Activated CD4-positive, alpha-beta T cell treated with anti-CD3 and anti-CD28 coated beads for 36 hours (primary cell): ENCODE measurements at places on chromosomes 7 and 10.
A peak's percentile ranks its signal among the peaks of the same experiment; 100 is the strongest.

- no peak for DNase-seq
These were observed 61.7 kb upstream of the C1QL3 start for GRCh38 chr10:16583382-16583781.

- no peak for DNase-seq
These were observed 5.2 kb upstream of the NUPR2 start for GRCh38 chr7:56121440-56121839.

- no peak for DNase-seq
These were observed 29.9 kb upstream of the DLD start for GRCh38 chr7:107860981-107861652.

DNA sequence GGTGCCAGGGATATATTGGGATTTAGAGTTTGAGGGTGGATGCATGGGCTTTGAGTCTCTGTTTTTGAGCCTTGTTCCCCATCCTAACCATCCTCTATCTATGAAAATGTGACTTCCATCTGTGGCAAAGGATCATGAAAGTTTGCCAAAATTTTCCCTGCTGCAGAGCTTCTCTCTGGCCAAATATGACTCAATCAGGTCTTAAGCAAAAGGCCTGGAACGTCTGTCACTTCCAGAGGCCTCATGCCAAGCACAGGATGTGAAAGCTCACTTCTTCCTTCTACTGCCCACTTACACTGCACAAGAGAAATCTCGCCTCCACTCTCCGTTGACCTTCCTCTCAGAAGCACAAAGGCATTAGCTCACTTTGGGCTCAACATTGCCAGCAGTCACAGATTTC lies 696.9 kb upstream of the NRP1 start:
- no peak for DNase-seq

DNA sequence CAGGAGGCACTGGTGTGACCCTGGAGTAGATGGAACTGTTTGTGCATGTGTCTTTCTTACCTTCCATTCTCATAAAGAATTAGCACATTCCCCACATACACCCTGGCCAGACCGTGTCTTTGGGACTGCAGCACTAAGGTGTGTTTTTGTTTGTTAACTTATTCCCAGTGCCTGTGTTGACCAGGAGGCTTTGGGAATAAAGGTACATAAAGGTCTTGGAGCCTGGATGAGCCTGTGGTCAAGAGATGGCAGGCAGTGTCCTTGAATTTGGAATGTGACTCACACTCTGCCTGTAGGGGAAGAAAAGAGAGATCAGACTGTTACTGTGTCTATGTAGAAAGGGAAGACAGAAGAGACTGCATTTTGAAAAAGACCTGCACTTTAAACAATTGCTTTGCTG lies 137.6 kb downstream of the LYZL1 start:
- DNase-seq: no peak

DNA sequence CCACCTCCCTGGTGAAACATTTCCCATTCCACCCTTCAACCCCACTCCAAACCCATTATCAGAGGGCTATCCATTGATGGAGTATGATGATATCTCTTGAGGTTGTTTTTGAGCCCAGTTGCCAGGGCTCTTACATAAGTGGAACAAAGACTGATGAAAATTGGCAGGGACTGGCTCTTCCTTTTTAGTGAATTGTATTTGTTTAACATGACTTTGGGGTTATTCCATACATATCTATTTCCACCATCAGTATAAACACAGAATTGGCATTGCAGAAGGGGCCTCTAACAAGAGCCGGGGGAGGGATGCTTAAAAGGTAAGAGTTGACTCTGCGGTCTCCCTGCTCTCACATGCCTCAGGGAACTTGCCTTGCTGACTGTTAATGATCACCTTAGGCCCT lies 28.9 kb downstream of the FZD1 start:
- no peak for DNase-seq

- DNase-seq: peak; percentile 19
These were observed 85.5 kb downstream of the PRTFDC1 start for GRCh38 chr10:24866604-24867583.

DNA sequence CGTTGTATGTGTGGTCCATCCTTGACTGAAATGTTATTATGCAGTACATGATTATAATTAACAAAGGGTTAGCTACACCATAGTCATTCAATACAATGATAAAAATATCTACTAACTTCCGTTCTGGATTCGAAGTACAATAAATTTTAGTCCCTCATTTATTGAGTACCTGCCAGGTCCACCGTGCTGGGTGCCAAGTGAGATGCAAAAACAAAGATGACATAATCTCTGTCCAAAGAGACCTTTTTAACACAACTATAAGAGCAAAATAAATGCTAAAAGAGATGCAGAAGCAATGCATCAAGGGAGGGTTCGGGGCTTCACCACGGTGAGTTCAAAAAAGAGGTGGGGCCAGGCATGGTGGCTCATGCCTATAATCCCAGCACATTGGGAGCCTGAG lies 33.1 kb downstream of the LAMB1 start:
- no peak for DNase-seq

GRCh38 chr10:73917566-73918305 lies 6.8 kb downstream of the PLAU start:
- no peak for DNase-seq

DNA sequence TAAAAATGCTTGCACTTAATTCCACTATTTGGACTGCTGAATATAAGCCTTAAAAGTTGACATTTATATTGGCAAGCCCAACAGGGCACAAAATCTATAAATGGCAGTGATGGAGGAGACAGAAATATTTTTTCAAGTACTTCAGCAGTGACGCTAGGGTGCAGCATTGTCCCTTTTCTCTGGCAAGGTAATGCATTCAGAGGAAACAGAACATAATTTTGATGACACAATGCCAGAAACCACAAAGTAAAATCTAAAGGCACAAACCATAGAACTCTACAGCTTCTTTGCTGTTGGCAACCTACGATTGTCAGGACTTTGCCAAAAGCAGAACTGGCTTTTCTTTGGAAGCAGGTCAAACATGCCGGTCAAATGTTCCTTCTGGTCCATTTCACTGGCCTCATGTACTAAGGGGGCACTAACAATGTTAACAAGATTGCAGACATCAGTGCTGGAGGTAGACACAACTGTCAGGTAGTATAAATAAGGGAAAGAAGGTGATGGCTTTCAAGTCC lies 30.9 kb upstream of the FAM133B start:
- DNase-seq: peak; percentile 90

- no peak for DNase-seq
These were observed 51.0 kb downstream of the COL1A2 start for GRCh38 chr7:94445696-94446194.

DNA sequence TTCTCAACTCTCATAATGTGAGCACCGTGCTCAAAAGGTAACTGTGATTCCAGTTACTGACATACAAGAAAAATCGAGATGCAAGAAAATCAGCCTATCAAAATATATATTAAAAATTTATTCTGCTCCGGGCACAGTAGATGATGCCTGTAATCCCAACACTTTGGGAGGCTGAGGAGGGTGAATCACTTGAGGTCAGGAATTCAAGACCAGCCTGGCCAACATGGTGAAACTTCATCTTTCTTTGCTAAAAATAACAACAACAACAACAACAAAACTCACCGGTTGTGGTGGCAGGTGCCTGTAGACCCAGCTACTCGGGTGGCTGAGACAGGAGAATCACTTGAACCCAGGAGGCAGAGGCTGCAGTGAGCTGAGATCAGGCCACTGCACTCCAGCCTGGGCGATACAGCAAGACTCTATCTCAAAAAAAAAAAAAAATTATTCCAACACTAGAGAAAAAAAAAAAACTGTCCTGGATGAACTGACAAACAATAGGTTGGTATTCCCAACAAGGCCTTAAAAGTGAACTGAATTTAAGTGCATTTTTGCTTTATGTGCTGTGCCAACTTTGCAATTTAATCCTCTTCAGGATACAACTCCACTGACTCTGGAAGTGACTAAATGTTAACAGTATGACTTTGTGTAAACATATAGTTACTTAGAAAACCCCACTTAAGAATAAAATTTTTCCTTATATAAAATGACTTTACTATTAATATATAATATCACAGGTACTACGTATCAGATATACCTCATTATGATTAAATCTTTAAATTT lies 51.1 kb downstream of the JMJD1C start:
- no peak for DNase-seq

GRCh38 chr7:151687523-151688235 lies 168.0 kb upstream of the RHEB start:
- DNase-seq: no peak

- DNase-seq: no peak
These were observed 286.2 kb downstream of the RPS24 start for GRCh38 chr10:78319841-78320240.

GRCh38 chr10:78045237-78045636 lies 11.6 kb downstream of the RPS24 start:
- DNase-seq: peak; percentile 60

DNA sequence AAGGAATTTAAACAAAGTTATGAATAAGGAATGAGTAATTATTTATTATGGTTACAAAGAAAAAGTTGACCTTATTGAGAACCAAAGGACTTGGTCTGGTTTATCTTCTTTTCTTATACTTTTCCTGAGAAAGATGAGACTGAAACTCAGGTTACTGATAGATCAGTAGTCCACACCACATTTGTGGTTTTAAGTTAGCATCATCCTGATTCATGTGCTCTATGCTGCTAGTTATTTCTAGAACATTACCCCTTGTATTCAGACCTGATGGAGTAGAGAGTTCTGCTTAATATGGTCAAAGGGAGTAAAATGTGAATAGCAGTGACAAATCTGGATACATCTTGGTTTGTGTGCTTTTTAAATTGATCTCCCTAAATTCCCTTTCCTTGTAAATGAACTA lies 63.8 kb downstream of the FOXP2 start:
- DNase-seq: no peak

GRCh38 chr7:42960762-42961161 lies 28.6 kb downstream of the MRPL32 start:
- no peak for DNase-seq

GRCh38 chr10:660970-661596 lies 28.4 kb downstream of the DIP2C start:
- no peak for DNase-seq

- DNase-seq: no peak
These were observed 270.9 kb downstream of the GLRX3 start for GRCh38 chr10:130407052-130407451.

DNA sequence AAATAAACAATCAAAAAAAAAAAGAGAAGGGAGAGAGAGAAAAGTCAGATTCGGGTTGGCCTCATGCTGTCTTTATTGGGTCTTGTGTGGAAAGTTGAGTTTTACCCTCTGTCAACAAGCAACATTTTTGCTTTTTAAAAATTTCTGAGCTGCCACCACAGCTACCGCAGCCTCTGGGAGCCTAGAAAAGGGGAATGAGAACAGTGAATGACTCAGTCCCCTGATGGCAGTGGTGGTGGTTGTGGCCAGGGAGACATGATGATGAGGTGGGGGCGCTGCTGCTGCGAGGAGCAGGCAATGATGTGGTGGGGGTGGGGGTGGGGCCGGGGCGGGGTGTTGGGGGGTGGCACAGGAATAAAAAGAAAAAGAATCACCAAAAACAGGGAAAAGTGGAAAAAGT lies 20.0 kb upstream of the CREB3L2 start:
- DNase-seq: no peak

DNA sequence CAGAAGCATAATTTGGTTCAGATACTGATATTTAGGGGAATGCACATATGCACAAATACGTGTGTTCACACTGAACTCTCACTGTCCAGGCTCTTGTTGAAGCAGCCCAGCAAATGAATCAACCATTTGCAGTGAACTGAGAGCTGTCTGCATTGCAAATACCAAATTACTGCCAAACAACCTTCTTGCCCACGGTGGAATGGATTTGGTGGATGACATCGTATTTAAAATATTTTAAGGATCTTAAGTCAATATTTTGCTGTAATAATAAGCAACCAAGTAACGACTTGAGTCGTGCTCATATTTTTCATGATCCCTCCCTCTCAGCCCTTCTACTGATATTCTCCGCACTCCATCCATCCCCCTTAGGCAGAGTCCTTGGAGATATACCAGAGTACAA lies 107.9 kb upstream of the FEZF1 start:
- no peak for DNase-seq

DNA sequence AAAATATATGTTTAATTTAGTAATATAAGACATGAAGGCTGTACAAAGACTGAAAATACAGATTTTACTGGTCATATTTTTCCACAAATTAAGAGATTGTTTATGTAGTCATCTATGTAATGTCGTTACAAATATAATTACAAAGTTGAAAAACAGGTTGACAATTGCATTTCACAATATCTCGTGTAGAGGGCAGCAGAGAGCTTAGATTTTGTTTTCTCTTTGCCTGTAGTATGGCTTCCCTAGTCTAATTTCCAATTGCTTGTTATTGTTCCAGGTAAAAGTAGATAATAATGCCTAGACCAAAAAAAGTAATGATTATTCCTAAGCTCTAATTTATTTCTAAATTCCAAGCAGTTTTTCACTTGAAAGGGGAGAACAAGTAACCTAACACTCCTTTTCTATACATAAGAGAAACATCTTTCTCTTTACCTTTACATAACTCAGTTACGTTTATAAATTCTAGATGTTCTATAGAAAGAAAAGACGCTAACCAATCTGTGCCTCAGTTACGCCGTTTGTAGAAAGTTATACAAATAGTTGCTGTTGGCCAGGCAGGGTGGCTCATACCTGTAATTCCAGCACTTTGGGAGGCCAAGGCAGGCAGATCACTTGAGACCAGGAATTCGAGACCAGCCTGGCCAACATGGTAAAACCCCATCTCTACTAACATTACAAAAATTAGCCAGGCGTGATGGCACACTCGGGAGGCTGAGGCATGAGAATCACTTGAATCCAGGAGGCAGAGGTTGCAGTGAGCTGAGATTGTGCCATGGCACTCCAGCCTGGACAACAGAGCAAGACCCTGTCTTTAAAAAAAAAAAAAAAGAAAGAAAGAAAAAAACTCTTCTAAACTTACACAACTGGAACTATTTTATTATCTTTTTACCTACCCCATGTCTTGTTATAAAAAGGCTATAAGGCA lies 30.0 kb downstream of the NET1 start:
- peak; percentile 25 for DNase-seq

- DNase-seq: no peak
These were observed 114.0 kb downstream of the PARP12 start for GRCh38 chr7:139948587-139949335.
